ENCODE measurements at places on chromosomes 3 and 15.

DNA sequence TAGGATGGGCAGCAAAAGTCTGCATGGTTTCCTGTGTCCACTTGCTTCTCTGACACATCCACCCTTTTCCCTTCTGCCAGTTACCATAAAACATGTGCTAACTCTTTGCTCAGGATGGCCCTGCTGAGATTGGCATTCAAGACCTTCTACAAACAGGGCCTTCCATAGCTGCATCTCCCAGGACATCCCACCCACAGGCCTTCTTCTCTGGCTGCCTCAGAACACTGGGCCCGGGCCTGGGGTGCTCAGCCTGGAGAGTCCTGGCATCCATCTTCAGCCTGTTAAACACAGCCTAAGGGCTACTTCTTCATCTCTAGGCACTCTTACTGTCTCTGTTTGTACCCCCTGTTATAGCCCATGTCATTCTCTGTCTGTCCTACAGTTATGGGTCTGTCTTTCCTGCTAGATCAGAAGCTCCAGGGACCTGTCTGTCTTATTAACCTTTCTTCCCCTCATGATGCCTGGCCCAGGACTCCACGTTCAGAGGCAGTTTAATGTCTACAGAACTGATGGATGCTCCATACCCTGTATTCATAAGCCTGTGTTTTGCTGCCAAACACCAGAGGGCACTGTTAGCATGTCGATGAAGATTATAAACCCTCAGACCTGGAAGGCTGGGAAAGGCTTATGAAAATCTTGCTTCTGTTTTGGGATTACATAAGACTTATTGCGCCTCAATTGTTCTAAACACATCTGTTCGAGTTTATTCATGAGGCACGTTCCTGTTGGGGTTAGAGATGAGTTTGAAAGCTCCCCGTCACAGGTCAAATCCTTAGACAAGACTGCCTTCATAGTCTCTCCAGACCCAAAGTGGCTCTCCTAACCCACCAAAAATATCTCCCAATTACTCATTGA lies 16.5 kb downstream of the SEMA3G start:
- no peak for DNase-seq

DNA sequence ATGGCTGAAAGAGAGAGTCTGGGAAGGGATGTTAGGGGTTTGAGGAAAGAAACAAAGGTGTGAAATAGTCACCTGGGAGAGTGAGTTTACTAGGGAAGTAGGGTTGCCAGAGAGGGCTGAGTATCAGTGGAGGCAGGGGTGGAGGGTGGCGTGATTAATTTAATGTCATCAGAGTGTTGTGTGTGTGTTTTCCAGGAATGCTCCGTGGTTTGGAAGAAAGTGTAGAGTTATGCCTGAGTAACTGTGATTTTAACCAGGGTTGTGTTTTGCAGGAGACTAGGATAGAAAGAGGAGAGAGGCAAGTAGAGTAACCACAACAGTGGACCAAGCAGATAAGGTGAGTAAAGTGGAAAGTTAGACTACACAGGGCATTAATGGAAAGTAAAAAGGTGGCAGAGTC lies 27.2 kb downstream of the PLD1 start:
- no peak for DNase-seq

- no peak for DNase-seq
Observed at GRCh38 chr15:25242957-25243799, 195.6 kb downstream of the UBE3A start.

- DNase-seq: no peak
Observed at GRCh38 chr3:51156147-51156546, 228.9 kb upstream of the MANF start.

DNA sequence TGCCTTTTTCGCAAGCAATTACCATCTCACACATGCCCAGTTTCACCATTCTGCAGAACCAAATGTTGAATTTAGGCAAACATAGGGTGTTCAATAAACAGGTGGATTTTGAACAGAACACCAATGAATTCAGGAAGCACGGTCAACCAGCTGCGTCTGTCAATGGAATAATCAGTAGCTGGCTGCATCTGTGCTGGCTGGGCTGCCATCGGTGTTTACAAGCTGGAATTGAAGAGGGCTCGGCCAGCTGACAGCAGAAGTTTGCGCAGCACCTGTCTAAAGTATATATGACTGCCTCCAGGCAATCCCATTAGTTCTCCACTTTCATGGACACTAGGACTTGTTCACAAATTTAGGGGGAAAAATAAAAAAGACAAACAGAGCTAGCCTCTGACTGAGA lies 996.4 kb upstream of the CFAP20DC start:
- DNase-seq: no peak
